ENCODE measurements at places on chromosomes 2 and 18. TPM values are rescaled to one million over a fixed set of nuclear protein-coding genes. Genes with fewer than 3 reads are reported as not detected.

- DNase-seq: no peak
Measured at GRCh38 chr2:189835855-189836558, 51.8 kb downstream of the PMS1 start.

DNA sequence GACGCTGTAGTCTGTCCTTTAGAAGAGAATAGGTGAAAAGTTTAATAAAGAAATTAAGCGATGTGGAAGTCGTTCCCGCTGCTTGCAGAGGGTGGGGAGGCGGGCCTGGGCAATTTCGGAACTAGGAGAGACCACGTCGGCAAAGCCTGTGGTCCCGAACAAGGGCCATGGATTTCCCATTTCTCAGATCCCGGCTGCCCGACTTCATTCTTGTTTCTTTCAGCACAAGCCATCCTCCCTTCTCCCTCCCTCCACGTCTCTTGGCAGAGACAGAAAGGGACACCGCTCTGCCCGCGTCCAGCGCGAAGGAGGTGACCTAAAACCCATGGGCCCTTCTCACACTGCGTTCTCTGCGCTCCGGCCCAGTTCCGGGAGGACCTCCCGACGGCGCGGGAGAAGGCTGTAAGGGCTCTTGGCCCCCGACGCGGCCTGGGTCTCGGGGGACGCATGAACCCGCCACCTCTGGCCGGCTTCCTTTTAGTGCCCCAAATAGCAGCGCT lies 2.2 kb upstream of the BCL2L11 start:
- DNase-seq: peak; percentile 19

GRCh38 chr2:61426267-61426897 lies 44.5 kb downstream of the USP34 start:
- DNase-seq: peak; percentile 36

GRCh38 chr2:181374781-181375675 lies 82.2 kb upstream of the ITGA4 start:
- DNase-seq: no peak

Gene NCKAP5
- 3.0 TPM for total RNA-seq

Gene HJURP
- total RNA-seq: 42.4 TPM

DNA sequence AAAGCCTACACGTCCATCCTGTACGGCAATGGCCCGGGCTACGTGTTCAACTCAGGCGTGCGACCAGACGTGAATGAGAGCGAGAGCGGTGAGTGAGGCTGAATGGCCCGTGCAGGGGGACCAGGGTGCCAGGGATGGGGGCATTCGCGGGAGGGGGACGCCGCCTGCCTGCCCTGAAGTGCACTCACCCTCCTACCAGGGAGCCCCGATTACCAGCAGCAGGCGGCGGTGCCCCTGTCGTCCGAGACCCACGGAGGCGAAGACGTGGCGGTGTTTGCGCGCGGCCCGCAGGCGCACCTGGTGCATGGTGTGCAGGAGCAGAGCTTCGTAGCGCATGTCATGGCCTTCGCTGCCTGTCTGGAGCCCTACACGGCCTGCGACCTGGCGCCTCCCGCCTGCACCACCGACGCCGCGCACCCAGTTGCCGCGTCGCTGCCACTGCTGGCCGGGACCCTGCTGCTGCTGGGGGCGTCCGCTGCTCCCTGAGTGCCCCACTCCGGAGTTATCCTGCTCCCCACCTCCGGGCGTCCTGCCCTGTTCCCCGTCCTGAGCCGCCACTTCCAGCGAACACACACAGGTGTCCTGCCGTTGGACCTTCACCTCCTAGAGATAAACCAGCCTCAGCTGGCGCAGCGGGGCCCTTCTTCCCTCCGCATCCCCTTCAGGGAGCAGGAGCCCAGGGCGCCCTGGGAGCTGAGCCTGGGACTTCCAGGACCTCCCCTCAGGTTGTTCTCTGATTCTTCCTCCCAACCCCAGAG lies 2.9 kb downstream of the ALPI start:
- no peak for DNase-seq

- DNase-seq: no peak
Measured at GRCh38 chr18:59264121-59264571, 9.1 kb downstream of the RAX start.

- no peak for DNase-seq
Measured at GRCh38 chr2:213679894-213680293, 395.6 kb downstream of the SPAG16 start.

Gene SRBD1
- total RNA-seq: 12.5 TPM

DNA sequence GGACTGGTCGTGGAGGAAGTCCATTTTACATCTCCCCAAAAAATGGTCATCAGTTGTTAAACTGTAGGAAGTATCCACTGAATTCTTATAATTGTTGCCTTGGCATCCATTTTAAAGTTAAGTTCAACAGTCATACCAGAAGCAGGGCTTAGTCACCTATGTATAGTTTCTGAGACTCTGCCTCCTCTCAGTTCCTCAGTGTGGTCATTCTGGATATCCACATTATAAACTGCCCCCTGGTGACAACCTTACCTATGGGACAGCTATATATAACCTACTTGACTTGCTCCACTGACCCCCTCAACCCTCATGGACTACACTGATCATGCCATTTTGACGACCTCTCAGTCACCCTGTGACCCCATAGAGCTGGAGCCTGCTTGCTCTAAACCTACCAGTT lies 617.0 kb downstream of the LRP1B start:
- no peak for DNase-seq

- no peak for DNase-seq
Measured at GRCh38 chr2:177155631-177156030, 57.0 kb upstream of the HNRNPA3 start.

Gene CPS1
- 0.88 TPM for total RNA-seq

Gene LYG2
- not detected for total RNA-seq

All from endothelial cell of umbilical vein (primary cell).